Activated CD8-positive, alpha-beta T cell treated with anti-CD3 and anti-CD28 coated beads for 36 hours (primary cell): ENCODE measurements at places on chromosomes 3 and 15. TPM values are rescaled to one million over a fixed set of nuclear protein-coding genes. Genes with fewer than 3 reads are reported as not detected.
A peak's percentile ranks its signal among the peaks of the same experiment; 100 is the strongest.

Gene GOLGA8S
- total RNA-seq: 0.16 TPM

- H3K4me1 ChIP-seq: peaks cover 13% of the 10 kb centered on the region
- H3K36me3 ChIP-seq: no peaks in the 10 kb centered on the region
- H3K27ac ChIP-seq: no peak overlapping the region
- DNase-seq: no peak
These were observed 8.1 kb upstream of the GAP43 start for GRCh38 chr3:115615001-115615814.

DNA sequence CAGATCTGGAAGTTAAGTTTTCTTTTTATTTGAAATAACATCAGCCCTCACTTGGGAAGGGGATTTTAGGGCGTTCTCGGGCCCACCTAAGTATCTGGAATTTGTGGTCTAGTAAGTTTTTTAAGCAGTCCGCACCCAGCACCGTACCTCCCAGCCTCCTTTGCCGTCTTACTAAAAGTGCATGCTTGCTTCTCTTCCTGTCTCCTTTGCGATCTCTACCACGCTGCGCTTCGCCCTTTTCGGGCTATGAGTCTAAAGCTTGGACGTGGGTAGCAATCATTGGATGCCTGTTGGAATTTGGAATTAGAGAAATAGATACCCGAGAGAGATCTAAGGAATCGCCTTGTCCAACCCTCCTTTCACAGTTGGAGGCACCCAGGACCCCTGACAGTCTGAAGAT lies 1.1 kb downstream of the THSD4 start:
- H3K4me3 ChIP-seq: peak overlapping the region; percentile 48
- H3K36me3 ChIP-seq: no peaks in the 10 kb centered on the region
- no peak overlapping the region for H3K27ac ChIP-seq
- H3K4me1 ChIP-seq: peaks cover 6% of the 10 kb centered on the region

GRCh38 chr3:157793745-157794144 lies 290.5 kb upstream of the VEPH1 start:
- no peak for DNase-seq
- no peaks in the 10 kb centered on the region for H3K4me1 ChIP-seq
- H3K4me3 ChIP-seq: no peak overlapping the region
- H3K27me3 ChIP-seq: peaks cover 2% of the 10 kb centered on the region
- H3K27ac ChIP-seq: no peak overlapping the region
- no peaks in the 10 kb centered on the region for H3K36me3 ChIP-seq

- H3K27ac ChIP-seq: no peak overlapping the region
- no peaks in the 10 kb centered on the region for H3K36me3 ChIP-seq
- DNase-seq: no peak
- H3K27me3 ChIP-seq: peaks cover 7% of the 10 kb centered on the region
- H3K4me1 ChIP-seq: no peaks in the 10 kb centered on the region
- H3K4me3 ChIP-seq: no peak overlapping the region
These were observed 176.1 kb downstream of the MINAR1 start for GRCh38 chr15:79608066-79608864.

DNA sequence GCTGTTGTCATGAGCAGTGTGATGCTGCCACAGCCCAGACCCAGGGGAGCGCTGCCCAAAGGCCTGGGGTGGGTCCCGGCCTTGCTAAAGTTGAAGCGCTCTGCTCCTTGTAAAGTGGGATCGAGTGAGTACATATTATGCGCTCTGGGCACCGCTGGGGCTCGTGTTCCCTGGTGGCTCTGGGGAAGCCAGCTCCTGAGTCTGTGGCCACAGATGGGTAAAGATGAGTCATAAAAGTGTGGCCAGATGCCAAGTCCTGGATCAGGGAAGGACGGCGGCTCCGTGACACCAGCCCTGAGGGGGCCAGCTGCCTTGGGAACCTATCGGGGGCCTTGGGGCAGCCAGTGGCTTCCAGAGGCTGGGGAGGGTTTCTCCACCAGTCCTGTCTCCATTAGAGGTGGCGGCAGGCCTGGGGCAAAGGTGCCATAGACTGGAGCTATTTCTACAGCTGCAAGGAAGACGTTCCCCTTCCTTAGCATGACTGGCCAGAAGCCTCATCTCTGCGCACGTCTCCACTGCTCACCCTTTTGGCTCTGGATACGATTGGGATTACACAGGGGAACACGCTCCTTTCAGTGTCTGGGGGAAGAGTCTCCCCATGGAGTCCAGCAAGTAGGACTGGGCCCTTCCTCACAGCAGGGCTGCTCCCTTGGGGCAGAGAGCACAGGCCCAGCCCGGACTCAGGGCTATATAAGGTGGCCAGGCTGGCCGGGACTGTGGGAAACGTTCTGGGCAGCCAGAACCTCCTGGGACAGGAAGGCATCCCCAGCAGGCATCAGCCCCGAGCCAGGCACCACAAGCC lies 1.2 kb upstream of the ITIH4 start:
- peaks cover 5% of the 10 kb centered on the region for H3K4me1 ChIP-seq
- H3K27ac ChIP-seq: no peak overlapping the region
- no peak overlapping the region for H3K4me3 ChIP-seq
- H3K36me3 ChIP-seq: no peaks in the 10 kb centered on the region
- no peak for DNase-seq
